ENCODE measurements at places on chromosomes 13 and 19. TPM values are rescaled to one million over a fixed set of nuclear protein-coding genes. Genes with fewer than 3 reads are reported as not detected.

Gene DDX39A
- total RNA-seq = 32.6 TPM

Gene NLRP7
- not detected for total RNA-seq

Gene CDADC1
- 5.2 TPM for total RNA-seq

Gene FXYD7
- total RNA-seq = not detected

Gene PSG7
- not detected for total RNA-seq

Gene DAND5
- total RNA-seq = not detected

Gene GJB2
- 0.75 TPM for total RNA-seq

Gene UNC13A
- total RNA-seq = 0.05 TPM

Gene MBD3L5
- total RNA-seq = not detected

Gene EXOC3L2
- not detected for total RNA-seq

Gene SLC39A3
- total RNA-seq = 31.6 TPM

Gene VAV1
- total RNA-seq = 0.05 TPM

Gene IFNL1
- not detected for total RNA-seq

Gene NR2F6
- total RNA-seq = 118 TPM

Gene CRLF1
- total RNA-seq = 0.30 TPM

Gene FFAR1
- not detected for total RNA-seq

Gene PRDX2
- total RNA-seq = 215 TPM

Gene LILRB3
- total RNA-seq = not detected

All from renal cortical epithelial cell (primary cell).